ENCODE measurements at places on chromosomes 4 and X.

- no peak for DNase-seq
Measured at GRCh38 chr4:84110040-84110439, 389.1 kb downstream of the NKX6-1 start.

- DNase-seq, result no peak
Measured at GRCh38 chr4:76457885-76458284, 22.9 kb downstream of the SHROOM3 start.

GRCh38 chrX:1506916-1507315 is 30.1 kb downstream of the P2RY8 start:
- no peak for DNase-seq

DNA sequence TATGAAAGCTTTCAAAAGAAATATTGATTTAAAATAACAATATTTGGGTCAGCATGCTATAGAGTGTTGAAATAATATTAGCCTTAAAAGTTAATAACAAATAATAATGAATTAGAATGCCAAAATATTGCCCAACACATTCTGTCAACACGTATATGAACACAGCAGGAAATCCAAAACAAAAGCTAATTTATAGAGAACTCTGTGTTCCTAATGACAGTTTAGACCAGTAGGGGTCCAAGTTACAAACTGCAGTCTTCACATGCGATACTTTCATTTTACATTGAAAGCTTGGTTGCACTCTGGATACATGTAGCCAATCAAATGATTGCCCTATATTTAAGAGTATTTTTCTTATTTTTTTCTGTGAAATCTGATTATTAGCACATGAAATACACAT is 274.4 kb downstream of the DCTD start:
- no peak for DNase-seq

GRCh38 chr4:102625232-102625930 is 124.2 kb downstream of the NFKB1 start:
- DNase-seq, result no peak

GRCh38 chr4:40325406-40326019 is 9.6 kb upstream of the CHRNA9 start:
- peak; percentile 47 for DNase-seq

DNA sequence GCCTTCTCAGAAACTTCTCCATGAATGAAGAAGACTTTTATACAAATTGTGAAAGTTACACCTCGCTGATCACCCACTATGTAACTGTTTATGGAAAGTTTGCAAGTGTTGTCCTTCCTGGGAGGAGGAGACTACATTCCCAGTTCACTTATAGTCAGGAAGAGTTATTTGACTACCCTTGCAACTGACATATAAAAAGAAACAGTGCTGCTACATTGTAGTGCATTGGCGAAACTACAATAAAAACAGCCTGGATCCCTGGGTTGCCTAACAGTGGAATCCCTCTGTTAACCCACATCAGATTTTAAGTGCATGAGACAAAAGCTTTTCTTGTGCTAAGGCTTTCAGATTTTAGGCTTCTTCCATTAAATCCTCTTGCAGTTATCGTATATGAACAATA is 30.4 kb downstream of the MAGEB10 start:
- no peak for DNase-seq

- no peak for DNase-seq
Measured at GRCh38 chr4:81343046-81343445, 128.0 kb upstream of the PRKG2 start.

DNA sequence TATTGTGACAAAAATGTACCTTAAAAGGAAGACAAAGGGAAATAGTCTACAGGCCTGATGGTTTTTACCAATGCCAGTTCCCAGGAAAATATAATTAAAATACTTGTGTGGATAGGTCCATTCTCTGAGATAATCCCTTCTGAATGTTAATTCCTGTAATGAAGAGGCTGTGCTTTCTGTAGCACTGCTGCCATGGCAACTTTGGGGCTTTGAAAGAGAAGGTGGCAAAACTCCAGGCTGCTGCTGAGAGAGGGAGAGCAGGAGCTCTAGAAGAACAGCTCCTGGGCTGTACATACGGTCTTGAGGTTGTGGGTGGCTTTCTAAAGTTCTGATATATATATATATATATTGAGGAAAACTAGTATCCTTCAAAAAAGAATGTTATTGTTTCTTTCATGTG is 125.4 kb downstream of the PDLIM5 start:
- DNase-seq, result peak; percentile 65

- DNase-seq, result no peak
Measured at GRCh38 chrX:12790885-12791256, 341 bp upstream of the PRPS2 start.

DNA sequence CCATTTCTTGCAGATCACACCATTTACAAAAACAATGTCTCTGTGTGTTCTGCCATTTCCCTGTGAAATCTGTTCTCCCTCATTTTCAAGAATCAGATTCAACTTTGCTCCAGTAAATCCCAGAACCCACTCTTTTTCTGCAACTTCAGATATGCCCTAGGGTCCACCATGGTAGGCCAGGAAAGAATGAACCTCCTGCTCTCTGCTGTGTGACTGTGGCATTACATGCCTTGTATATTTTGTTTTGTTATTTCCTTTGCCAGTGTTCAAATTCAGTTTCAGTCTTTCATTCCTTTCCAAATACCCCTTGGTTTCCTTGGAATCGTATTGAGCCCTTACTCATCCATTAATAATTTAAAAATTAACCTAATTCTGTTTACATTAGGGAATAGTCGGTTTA is 290.2 kb upstream of the VCX start:
- no peak for DNase-seq

DNA sequence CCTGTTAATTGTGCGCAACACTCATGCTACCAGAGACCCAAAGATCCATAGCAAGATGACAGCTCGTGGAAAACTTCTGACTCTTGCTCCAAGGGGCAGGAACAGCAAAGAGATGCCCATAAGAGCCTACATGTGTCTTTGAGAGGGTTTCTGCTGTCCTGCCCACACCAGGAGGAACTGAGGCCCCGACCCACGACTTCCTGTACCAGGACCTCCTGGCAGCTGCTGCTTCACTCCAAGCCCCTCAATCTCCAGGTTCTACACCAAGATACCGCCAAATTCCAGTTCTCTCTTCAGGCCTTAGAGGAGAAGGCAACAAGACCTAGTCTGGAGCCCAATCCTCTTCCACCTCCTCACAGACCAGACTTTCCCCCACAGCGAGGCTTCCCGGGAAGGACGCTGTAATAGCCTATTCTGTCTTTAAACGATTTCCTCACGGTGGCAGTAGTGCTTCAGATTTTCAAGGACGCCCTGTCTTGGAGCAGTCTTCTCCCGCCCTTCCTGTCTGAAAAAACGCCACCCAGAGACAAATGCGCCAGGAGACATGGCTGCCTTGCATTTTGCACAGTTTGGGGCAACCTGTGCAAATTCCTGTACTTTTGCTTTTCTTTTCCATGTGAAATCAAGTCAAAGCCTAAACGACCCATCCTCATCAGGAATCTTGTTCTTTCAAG is 230.2 kb upstream of the STK26 start:
- peak; percentile 32 for DNase-seq

DNA sequence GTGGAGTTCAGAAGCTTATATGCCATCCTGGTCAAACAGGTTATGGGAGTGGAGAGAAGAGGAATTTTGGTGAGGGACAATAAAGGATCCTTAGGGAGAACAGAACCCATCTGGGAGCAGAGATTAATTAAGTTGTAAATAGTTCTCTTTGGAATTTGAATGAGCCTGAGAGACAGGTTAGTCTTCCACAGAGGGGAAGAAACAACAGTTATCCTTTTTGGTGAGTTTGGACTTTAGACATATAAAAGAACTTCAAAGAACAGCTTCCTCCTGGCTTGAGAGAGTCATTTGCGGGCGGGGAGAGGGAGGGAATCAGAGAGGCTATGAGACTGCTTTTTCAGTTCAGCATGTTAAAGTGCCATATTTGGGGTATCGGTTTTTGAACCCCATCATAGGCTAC is 793.3 kb upstream of the MAGEB2 start:
- no peak for DNase-seq

- no peak for DNase-seq
Measured at GRCh38 chrX:153353416-153353815, 19.5 kb downstream of the ZNF275 start.

DNA sequence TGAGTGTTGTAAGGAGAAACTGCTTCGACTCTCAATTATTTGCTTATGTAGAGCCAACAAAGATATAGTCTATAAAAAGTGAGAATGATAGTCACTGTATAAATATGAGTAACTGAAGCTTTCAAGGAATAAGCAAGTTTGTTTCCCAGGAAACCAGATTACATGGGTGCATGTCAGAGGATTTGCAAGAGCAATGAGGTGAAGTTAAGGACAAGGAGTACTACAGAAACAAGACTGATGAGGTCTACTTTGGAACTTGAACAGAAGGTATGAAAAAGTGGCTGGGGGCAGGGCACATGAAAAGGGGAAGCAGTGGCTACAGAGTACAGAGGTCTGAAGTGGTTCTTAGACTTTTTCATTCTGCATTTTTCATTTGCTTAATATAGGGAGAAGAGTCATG is 321.0 kb upstream of the CXXC4 start:
- DNase-seq, result no peak

DNA sequence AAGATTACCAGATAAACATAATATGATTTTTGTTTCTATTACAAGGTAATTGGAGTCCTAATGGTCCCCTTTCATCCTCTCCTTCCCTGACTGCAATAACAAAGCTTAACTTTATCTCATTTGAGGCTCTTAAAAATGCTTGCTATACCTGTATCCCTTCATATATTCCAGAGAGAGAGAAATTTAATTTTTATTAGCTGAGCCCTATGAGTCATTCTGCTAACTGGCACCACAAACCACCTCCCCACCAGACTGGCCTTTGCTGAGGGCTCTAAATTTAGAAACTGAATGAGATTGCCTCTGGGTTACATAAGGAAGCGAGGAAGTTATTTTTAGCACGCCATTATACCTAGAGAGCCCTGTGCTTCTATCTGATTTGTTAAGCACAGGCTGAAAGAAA is 27.4 kb downstream of the CBLL2 start:
- DNase-seq, result peak; percentile 65

- no peak for DNase-seq
Measured at GRCh38 chr4:55127521-55127920, 2.1 kb upstream of the KDR start.

DNA sequence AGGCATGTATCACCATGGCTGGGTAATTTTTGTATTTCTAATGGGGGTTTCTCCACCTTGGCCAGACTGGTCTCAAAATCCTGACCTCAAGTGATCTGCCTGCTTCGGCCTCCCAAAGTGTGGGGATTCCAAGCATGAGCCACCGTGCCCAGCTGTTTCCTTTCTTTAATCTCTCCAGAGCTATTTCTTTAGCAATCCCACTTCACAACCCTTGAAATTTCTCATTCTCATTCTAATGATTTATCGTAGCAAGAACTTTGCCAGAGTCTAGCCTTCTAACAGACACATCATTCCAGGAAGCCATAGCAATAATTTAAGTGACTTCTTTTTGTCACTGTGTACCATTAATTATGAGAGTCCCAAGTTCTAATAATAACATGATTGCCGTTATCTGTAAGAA is 68.6 kb downstream of the RXFP1 start:
- no peak for DNase-seq

DNA sequence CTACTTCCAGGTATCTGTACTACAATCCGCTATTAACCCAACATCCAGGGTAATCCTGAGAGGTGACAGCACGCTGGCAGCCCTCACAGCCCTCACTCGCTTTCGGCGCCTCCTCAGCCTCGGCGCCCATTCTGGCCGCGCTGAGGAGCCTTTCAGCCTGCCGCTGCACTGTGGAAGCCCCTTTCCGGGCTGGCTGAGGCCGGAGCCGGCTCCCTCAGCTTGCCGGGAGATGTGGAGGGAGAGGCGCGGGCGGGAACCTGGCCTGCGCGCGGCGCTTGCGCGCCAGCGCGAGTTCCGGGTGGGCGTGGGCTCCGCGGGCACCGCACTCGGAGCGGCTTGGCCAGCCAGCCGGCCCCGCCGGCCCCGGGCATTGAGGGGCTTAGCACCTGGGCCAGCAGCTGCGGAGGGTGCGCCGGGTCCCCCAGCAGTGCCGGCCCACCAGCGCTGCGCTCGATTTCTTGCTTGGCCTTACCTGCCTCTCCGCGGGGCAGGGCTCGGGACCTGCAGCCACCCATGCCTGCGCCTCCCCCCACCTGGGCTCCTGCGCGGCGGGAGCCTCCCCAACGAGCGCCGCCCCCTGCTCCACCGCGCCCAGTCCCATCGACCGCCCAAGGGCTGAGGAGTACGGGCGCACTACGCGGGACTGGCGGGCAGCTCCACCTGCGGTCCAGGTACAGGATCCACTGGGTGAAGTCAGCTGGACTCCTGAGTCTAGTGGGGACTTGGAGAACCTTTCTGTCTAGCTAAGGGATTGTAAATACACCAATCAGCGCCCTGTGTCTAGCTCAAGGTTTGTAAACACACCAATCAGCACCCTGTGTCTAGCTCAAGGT is 87.3 kb downstream of the PRSS12 start:
- DNase-seq, result peak; percentile 26

- no peak for DNase-seq
Measured at GRCh38 chr4:165756836-165757235, 116.2 kb upstream of the TLL1 start.

- no peak for DNase-seq
Measured at GRCh38 chr4:143667461-143667860, 33.0 kb downstream of the FREM3 start.

- DNase-seq, result peak; percentile 28
Measured at GRCh38 chr4:25144870-25145481, 15.3 kb downstream of the SEPSECS start.

DNA sequence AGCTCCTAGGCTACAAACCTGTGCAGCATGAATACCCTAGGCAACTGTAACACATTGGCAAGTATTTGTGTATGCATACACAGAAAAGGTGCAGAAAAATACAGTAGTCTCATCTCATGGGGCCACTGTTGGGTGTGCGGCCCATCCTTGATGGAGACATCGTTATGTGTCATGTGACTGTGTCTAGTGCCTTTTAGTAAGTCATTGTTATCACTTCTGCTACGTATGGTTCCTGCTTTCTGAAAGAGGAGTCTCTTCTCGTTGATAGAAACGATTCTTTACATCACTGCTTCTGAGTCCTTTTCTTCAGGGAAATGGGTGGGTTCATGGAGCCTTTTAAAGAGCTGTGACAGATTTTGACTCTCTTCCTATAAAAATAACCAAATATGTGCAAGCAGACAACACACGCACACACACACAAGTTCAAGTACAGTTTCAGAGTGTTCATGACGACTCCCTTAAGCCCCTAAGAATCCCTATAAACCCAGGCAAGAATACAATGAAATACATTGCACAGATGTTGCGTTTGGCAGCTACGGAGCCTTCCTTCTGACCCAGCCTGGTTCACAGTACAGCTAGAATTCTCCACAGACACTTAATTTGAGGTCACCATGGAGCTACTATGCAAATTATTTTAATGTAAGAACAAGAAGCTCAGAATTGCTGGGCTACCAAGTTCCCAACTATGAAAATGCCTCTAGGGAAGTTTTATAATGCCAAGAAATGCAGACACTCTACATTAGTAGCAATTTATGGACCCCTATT is 10.2 kb upstream of the STK32B start:
- no peak for DNase-seq

DNA sequence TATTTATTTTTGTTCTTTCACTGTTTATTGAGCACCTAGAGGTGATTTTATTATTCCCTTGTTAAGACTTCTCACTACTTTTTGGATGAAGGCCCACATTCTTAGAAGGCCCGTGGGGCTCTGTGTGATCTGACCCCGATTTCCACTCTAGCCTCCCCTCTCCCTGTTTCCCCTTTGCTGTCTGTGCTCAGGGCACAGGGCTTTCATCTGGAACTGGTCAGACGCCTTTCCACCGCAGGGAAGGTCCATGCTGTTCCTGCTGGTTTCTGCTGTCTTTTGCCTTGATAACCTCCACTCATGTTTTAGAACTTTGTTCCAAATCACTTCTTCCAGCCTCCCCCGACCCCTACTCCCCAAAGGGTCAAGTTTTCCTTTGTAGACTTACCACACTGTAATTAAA is 31.3 kb upstream of the ANAPC4 start:
- DNase-seq, result no peak

- no peak for DNase-seq
Measured at GRCh38 chr4:168857546-168858314, 152.3 kb downstream of the CBR4 start.

Data from NCI-H1092 (cell line).